ELF-1 (cell line): ENCODE measurements at places on chromosomes 6 and 20.
A peak's percentile ranks its signal among the peaks of the same experiment; 100 is the strongest.

- DNase-seq = no peak
Measured at GRCh38 chr6:37006793-37007339, 1.4 kb downstream of the FGD2 start.

DNA sequence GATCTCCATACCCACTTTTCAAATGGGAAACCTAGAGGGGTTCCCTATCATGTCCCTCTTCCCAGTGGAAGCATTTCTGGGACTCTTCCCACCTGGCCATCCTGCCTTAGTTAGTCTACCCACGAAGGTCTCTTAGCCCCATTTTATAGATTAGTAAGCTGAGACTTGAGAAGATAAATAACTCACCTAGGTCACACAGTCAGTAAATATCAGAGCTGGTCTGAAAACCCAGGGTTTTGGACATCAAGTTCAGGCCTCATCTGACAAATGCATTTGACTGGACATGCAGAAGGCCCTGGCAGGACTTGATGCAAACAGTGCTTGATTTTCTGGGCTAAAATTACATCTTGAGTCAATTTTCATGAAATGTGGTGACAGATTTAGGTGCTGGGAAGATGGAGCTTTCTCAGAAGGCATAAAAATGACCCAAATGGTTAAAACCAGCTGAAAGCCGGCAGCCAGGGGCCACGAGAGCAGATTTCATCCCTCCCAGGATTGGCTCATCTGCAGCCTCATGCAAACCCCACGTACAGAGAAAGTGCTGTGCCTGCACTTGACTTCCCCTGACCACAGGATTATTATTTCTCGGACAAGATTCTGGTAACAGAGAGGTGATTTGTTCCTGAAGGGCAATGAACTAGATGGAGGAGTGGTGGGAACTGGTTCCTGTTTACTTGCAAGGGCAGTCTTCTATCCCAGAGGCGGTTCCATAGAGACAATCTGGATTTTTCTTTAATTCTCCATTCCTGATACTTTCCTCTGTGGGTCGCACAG, 23.1 kb downstream of the CPNE5 start:
- DNase-seq = no peak

GRCh38 chr20:60512443-60512842, 554.2 kb downstream of the CDH26 start:
- peak; percentile 66 for DNase-seq

GRCh38 chr6:56669041-56669440, 26.4 kb upstream of the DST start:
- no peak for DNase-seq

DNA sequence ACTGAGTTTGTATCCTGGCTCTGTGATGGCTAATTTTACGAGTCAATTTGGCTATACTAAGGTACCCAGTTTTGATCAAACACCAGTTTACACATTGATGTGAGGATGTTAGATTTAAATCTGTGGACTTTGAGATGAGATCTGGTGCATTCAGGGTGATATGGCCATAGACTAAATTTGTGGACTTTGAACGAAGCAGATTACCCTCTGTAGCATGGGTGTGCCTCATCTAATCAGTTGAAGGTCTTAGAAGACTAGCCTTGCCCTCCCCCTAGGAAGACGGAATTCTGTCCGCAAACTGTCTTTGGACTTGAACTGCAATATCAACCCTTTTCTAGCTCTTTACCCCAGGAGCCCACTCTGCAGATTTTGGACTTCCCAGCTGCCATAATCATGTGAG, 547.8 kb upstream of the CITED2 start:
- no peak for DNase-seq

- no peak for DNase-seq
Measured at GRCh38 chr6:50905297-50905696, 86.6 kb downstream of the TFAP2B start.

GRCh38 chr20:17460119-17460518, 71.1 kb downstream of the BFSP1 start:
- DNase-seq = no peak

DNA sequence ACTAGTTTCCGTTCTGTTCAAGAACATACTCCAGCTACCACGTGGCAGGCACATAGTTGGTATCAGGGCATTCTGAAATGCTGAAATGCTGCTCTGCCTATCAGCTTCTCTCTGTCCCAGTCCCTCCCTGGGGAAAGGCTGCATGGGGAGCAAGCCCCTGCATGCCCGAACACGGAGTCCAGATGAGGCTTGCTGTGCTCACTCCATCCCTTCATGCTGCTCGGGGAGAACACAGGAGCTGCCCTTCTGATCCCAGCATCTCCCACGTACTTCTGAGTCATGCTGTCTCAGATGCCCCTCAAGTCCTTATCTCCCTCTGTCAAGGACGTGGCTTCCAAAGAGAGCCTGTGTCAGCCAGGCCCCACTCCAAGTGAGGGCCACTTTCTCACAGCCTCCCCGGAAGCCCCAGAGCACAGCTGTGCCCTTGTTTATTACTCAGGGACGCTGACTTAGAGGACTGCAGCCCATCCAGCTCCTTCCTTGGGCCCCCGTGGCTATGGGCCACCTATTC, 29.4 kb downstream of the THBS2 start:
- DNase-seq = no peak

- DNase-seq = no peak
Measured at GRCh38 chr6:87282743-87283142, 39.6 kb upstream of the SMIM8 start.

DNA sequence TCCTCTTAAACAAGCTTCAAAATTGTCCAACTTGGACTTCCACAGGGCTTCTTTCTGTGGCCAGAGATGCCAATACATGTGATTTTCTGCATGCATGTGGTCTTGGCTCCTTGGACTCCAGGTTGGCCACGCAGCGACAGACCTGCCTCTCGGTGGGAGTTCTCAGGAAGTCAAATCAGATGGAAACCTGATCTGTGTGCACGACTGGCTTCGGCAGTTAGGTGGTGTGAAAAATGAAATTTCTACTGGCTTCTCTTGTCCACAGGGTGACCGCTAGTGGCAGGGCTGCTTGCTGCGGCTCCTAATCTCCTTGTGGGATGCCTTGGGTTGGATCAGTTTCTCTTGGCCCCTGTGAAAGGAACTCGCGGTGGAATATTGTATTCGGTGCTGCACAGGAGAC, 57.3 kb downstream of the PHACTR3 start:
- no peak for DNase-seq

DNA sequence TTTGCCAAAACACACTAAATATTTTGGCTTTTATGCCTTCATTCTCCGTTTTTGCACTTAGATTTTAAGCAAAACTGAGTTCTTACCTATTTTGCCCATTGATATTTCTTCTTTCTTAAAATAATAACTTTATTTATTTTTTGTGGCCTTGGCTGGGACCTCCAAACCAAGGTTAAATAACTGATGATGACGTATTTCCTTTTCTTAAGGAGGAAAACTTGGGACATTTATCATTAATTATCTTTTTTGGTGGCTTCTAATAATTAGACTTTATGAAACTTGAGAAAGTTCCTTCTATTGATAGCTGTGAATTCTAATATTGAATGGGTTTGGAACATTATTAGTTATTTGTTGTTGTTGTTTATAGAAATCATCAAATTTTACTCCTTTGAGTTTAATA, 154.5 kb downstream of the ADGB start:
- DNase-seq = no peak

DNA sequence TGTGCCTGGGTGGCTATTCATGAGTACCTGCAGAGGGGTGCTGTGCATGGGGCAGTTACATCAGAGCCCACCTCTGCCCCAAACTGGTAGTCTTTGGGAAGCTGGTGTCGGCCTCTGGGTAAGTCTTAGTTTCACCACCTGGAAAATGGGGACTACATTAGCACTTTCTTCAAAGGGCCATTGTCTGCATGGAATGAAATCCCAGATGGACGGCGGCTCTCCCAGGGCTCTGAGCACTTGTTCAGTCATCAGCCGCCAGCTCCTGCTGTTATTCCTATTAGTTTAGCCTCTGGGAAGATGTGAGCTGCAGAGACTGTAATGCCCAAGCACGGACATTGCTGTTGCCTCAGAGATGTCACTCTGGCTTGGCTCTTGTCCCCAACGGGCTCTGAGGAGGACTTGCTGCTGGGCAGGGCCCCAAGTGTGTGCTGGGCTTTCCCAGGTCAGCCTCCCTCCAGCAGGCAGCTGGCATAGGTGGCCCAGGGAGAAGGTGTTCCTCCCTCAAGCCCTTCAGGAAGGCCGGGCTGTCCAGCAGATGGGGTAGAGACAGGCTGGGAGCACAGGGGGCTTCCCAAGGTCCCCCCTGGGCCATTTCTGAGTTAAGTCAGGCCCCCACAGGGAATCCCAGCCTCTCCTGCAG, 268.3 kb downstream of the TFAP2C start:
- peak; percentile 84 for DNase-seq

GRCh38 chr6:53011979-53012378, 16.9 kb upstream of the GSTA4 start:
- peak; percentile 66 for DNase-seq
